ENCODE measurements at places on chromosomes 3 and 15.

GRCh38 chr3:141114179-141114745, 63.1 kb downstream of the SPSB4 start:
- DNase-seq, result no peak

DNA sequence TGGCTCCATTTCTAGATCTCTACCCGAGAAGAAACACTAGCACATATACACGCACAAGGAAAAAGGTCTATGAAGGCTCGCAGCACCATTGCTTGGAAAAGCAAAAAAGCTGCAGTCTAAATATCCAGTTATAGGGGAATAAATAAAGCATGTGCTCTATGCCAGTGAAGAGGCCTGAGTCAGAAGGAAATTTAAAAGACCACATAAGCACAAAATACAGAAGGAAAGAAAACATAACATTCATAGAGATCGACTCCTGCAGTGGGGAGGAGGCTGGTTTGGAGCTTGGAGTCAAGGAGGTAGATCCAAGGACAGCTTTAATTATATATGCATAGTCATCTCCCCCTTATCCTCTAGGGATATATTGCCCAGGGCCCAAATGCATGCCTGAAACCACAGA, 114.4 kb downstream of the PDZRN3 start:
- DNase-seq, result no peak

DNA sequence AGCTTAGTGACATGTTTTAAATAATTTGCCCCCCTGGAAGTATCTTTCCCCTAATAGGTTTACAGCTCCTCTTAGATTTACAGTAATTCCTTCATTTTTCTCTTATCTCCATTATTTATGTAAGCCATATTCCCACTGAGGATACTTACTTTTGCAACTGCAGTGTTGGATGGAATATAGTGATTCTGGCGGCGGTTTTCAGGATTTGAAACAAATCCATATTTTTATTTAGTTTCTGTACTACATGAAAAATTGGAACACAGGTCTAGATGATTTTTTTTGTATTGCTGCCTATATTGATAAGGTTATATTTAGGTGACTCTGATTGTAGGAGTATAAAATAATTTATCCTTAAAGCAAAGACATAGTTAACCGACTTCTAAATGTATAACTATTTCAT, 391.6 kb upstream of the SUCLG2 start:
- no peak for DNase-seq

GRCh38 chr15:93517176-93517575, 428.2 kb upstream of the RGMA start:
- no peak for DNase-seq

DNA sequence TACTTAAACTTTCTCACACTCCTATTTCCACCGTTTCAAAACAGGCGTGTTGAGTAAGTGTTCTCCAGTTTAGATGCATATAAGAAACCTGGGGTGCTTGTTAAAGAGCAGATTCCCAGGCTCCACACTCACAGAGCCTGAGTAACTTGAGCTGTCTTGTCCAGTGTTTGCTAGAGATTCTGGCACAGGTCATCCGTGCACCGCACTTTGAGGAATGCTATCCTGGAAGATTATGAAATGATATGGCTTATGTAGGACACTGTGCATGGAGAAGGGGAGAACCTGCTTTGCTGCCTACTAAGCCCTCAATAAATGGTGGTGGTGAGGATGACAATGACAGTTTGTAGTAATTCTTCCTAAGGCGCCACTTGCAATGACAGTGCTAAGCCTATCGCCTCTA, 273.7 kb downstream of the PDZRN3 start:
- DNase-seq, result no peak

DNA sequence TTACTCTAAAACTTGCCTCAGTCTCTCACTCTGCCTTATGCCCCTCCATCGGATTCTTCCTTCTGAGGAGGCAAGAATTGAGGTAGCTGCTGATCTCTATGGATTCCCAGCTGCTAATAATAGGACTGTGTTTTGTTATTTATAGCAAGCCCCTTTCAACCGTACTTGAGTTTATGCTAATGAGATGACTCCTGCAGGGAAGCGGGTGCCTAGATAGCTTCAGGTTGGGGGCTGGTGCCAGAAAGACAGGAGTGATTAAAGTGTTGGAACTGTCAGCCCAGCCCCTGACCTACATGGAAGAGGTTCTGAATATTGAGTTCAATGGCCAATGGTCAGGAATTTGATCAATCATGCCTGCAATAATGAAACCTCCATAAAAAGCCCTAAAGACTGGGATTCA, 21.8 kb upstream of the LIMD1 start:
- no peak for DNase-seq

DNA sequence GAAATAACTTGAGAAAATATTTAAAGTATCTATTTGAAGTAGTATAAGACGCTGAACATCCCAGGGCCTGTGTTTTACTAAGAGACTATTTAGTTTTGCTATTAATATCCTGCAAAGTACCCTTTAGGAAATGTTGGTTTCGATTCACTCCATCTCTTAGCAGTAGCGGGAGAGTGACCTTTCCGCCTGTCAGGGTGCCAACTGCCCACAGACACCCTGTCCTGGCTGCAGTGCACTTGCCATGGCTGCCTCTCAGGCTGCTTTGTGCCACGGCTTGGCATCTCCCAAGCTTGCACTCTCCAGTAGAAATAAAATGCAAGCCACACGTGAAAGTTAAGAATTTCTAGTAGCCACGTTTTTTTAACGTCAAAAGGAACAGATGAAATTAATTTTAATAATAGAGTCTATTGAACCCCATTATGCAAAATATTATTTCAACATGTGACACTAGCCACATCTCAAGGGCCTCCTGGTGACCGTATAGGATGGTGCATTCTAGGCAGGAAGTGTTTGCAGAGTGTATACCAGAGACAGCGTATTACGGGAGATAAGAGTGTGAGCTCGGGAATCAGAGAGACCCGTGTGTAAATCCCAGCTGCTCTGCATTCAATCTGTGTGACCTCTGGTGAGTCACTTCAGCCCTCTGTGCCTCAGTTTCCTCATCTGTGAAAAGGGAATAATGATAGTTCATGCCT, 19.8 kb downstream of the ADAMTS9 start:
- DNase-seq, result no peak

- DNase-seq, result no peak
These were observed 1.1 kb downstream of the EAF2 start for GRCh38 chr3:121836064-121836463.

- no peak for DNase-seq
These were observed 421.8 kb upstream of the TBL1XR1 start for GRCh38 chr3:177618873-177619733.

DNA sequence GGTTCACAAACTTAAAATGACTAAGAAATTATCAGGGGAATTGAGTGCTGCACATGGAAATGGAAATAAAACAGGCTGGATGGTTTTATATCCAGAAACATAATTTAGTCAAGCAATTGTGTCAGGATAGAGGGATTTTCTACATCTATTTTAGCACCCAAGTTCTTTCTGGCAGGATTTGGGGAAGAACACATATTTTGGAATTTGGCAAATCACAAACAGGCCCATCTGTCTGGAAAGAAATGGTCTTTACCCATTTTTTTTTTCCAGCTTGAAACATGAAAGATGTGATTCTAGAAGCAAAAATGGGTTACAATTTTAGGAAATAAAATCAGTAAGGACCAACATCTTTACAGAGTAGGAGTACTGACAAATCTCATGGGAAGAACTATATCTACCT, 14.4 kb upstream of the UNC13C start:
- DNase-seq, result no peak

DNA sequence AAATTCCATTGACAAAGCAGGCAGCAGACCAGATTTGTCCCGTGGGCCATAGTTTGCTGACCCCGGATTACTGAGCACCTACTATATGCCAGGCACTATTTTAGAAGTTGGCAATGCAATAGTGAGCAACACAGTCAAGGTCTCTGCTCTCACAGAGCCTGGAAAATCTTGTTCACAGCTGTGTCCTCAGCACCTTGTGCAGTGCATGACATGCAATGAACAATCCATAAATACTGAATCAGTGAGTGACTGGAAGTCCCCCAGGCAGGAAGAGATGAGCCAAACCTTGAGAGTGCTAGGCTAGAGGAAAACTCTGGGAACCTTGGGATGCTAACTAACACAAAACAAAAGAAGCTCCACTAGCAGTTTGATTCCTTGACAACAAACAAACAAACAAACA, 14.4 kb downstream of the TM4SF1 start:
- no peak for DNase-seq

- DNase-seq, result no peak
These were observed 368.0 kb upstream of the ATP10A start for GRCh38 chr15:26231096-26231495.

DNA sequence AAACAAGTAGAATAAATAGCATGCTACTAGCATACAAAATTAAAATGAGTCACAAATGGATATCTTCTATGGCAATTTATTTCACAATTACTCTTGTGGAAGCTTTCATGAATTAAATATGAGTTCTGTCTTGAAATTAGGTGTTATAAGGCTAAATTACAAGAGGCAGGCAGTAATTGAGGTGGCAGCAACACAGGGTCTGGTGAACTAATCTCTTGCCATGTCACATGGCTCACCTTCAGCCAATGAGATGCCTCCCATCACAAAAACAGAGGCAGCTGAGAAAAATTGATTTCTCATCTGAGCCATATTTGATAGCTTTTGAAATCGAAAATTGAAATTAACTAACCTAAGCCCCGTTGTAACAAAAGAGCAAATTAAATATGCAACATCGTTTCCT, 268.8 kb downstream of the NR2F2 start:
- DNase-seq, result no peak

- DNase-seq, result no peak
These were observed 281.6 kb upstream of the STT3B start for GRCh38 chr3:31251083-31251482.

DNA sequence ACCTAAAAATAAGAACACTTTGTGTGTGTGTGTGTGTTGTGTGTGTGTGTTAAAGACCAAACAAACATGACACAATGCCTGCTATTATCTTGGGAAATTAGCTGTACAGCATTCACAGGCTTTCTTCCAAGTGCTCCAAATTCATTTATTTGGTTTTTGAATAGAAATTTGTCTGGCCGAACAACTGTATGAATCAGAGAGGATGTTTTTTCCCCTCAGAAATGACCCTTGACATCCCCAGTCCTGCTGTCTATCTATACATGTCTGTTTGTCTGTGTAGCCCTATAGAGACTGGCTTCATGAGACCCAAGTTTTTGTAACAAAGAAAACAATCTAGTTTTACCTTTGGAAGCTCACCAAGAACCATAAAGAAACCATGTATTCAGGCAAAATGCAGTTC, 549.8 kb downstream of the NSUN3 start:
- no peak for DNase-seq

- no peak for DNase-seq
These were observed 816.0 kb downstream of the SQOR start for GRCh38 chr15:46450810-46451182.

DNA sequence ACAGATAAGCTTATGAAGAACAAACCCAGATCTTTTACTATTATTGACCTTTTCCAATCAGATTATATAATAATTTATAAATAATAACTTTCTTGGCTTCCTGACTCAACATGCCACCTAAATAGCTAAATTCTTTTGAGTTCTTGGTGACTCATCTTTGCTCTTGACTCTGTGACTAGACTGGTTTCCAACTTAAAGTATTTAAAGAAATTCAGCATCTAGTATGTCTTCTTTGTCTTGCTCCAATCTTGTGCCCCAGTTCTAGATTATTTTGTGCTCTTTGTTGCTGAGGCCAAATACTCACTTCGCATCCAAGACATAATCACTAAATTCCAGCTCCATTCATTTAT, 483.2 kb upstream of the TBL1XR1 start:
- DNase-seq, result no peak

DNA sequence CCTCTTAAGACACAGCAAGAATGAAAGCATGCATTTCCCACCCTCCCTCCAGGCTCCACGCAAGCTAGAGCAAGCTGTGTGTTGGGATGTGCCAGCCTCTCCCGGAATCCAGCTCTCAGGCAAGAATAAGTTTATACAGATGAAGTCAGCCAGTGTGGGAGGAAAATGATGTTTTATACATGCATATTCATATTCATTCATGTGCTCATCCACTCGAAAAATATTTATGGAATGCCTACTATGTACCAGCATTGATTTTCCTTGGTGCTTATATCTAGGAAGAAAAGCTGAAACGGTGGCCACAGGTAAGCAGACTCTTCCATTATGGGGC, 62.7 kb downstream of the KLHL6 start:
- no peak for DNase-seq

DNA sequence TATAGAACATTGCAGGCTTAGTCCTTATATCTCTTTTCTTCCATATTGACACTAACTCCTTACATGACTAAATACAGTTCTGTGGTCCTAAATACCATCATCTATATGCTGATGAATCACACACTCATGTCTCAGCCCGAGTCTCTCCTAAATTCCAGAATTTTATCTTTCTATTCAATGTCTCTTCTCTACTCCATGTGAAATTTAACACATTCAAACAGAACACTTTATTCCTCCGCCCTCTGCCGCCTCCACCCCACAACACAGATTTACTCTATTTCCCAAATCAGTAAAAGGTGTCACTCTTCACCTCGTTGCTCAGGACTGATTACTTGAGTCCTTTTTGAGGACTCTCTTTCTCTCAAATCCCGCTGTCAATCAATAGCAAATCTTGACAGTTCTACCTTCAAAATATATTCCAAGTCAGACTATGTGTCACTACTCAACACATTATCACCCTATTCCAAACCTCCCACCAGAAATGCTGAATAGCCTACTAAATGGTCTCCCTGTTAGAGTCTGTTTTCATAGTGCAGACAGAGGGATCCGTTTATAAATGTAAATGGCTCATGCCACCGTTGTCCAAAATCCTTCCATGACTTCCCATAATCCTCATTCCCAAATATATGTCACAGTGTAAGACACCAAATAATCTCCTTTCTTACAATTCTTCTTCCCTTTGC, 230.3 kb downstream of the FGF12 start:
- no peak for DNase-seq

GRCh38 chr3:58518291-58518789, 18.6 kb downstream of the ACOX2 start:
- DNase-seq, result no peak

DNA sequence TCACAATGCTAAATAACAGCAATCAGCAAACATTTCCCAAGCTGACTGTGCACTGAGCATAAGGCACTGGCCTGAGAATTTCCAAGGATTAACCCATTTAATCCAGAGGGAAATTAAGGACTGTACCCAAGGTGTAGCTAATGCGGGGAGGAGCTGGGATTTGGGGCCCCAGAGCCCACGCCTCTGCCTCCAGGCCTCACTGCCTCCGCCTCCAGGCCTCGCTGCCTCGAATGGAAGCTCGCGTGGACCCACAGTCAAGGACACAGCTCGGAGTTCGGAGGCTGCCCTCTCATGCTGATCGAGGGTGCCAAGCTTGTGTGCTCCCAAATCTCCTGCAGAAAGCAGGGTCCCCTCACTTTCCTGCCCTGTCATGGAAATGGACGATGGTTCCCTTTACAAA, 76.5 kb upstream of the SNRPA1 start:
- no peak for DNase-seq

GRCh38 chr3:23461069-23461468, 257.9 kb downstream of the UBE2E2 start:
- no peak for DNase-seq
